Left renal cortex interstitium (tissue), 4 donors: ENCODE measurements at places on chromosomes 16 and 17.

GRCh38 chr17:79201536-79202227 is 127.1 kb downstream of the ENGASE start:
- DNase-seq, result no peak

DNA sequence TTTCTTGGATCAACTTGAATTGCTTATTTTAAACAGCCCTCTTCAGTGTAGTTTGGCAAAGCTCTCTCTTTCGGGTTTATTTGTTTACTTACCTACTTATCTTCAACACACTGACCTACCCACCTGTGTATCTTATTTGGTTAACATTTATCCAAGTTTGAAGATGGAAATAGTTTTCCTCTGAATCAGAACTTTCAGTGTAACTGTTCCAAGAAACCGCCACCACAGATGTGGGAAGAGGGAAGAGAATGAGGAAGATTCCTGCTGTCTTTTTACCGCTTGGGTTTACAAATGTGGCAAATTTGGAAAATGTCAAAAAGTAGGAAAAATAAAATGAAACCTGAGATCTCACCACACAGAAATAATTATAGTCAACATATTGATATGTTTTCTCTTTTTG is 115.8 kb downstream of the MSI2 start:
- DNase-seq, result no peak

DNA sequence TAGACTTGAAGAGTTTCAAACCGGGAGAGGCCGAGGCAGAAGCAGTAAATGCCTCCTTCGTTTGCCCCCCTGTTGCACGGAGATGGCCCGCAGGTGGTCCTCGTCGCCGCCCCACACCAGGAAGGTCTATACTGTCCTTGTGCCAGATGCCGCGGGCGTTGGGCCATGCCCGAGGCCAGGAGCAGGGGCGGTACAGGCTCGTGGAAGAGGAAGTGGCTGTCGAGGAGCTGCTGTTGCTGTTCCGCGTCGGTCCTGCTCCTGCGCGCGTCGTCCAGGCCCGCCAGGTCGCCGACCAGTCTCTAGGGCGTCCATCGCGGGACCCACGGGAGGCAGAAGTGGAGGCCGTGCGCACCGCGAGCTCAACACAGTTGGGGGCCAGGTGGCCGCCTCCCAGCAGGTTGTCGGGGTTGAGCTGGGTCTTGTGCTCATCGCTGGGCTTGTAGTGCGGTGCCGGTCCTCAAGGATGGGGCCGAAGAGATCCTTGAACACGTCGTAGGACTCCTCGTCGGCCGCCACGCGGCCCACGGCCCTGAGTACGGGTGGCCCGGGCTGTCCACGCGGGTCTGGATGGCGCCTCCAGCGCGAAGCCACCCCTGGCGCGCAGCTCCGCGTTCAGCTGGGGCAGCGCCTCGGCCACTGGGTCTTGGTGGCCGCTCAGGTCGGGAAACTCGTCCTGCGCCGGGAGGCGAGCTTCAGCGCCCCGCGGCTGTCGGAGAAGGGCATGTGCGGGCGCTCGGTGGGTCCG is 13.1 kb upstream of the C16orf87 start:
- DNase-seq, result no peak

GRCh38 chr16:2026461-2027023 is at the start of gene NHERF2:
Gene NHERF2 (plus strand): TSS chr16:2026902. CDS start chr16:2027006, 104 bp downstream.
- DNase-seq, result no peak

DNA sequence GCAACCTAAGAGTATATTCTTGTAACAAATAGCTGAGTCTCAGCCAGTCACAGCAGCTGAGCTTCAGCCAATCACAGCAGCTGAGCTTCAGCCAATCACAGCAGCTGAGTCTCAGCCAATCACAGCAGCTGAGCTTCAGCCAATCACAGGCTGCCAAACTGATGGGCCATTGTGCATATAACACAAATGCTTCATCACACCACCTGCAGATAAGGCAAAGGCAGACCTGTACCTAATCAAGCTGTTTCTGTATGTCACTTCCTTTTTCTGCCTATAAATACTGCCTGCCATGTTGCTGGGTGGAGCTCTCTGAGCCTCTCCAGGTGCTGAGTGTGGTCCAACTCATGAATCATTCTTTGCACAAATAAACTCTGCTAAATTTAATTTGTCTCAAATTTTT is 19.9 kb downstream of the MYH13 start:
- no peak for DNase-seq

GRCh38 chr16:71205482-71206131 is 24.9 kb downstream of the HYDIN start:
- no peak for DNase-seq

- no peak for DNase-seq
These were observed 15.7 kb upstream of the XYLT2 start for GRCh38 chr17:50330151-50330775.

GRCh38 chr17:27282054-27282551 is 11.8 kb upstream of the WSB1 start:
- DNase-seq, result no peak

GRCh38 chr16:86897486-86897885 is 319.1 kb downstream of the FOXL1 start:
- DNase-seq, result no peak

GRCh38 chr16:9099131-9099625 is 7.7 kb downstream of the HAPSTR1 start:
- no peak for DNase-seq

DNA sequence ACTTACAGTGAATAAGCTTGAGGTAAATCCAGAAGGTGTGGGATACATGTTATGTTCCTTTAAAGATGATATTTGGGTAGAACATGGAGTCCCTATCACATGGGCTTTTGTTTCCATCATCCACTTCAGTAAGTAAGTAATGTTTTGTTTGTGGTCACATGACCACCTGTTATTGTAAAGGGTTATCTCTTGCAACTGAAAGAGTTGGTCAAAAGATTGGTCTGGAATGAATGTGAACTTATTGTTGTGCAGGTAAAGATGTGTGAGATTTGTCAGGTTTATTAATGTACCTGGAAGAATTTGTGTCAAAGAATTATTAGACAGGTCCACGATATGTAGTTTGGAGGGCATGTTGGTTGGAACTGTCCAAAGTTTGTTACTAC is 1.6 kb downstream of the OMG start:
- no peak for DNase-seq

DNA sequence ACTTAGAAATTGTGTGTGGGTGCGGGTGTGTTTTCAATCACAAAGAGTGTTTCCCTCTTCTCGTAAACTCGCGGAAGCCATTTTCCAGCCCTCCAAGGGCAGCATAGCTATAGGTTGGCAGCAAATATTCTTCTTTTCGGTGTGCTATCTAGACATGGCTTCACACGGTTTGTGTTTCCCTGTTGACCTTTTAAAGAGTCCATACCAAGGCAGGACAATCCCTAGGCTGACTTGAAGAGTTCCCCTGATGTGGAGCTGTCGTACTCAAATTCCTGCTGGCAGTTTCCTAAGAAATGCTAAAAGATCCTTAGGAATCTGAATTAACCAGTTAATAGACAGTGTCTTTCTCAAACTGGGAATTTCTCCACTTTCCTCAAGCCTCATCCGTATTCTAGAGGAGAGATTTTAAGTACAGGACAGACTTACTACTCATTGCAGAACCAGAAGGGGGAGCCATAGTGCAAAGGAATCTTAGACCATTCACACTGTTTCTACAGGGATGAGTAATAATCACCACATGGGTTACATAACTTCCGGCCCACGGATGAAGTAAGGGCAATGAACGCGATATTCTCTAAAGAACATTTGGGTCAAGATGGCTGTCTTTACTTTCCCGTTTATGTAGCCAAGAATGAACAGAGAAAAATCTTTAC is 288.6 kb upstream of the ELAC2 start:
- no peak for DNase-seq

DNA sequence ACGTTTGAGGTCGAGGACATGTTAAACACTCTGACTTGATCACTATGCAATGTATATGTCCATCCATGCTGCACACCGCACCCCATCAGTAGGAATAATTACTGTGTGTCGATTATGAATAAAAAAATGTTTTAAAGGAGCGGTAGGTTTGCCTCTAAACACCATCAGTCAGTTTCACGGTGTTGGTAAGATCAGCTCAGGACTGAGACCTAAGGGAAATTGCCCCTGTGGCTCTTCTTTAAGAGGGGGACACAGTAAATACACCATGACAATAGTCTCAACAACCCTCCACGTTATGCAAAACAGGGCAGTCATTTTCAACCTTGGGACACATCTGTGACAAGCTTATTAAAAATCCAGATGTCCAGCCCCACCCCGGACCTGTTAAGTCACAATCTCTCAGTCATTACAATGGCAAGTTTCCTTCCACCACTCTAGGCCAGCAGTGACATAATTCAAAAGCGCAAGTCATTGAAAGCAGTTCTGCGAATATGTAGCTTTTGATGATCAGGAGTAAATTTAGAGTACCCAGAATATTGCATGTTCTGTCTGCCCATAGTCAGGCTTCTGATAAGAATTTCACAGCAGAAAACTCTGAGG is 1.2 kb downstream of the ATMIN start:
- no peak for DNase-seq

- no peak for DNase-seq
These were observed 28.2 kb downstream of the CRAMP1 start for GRCh38 chr16:1640261-1640941.

DNA sequence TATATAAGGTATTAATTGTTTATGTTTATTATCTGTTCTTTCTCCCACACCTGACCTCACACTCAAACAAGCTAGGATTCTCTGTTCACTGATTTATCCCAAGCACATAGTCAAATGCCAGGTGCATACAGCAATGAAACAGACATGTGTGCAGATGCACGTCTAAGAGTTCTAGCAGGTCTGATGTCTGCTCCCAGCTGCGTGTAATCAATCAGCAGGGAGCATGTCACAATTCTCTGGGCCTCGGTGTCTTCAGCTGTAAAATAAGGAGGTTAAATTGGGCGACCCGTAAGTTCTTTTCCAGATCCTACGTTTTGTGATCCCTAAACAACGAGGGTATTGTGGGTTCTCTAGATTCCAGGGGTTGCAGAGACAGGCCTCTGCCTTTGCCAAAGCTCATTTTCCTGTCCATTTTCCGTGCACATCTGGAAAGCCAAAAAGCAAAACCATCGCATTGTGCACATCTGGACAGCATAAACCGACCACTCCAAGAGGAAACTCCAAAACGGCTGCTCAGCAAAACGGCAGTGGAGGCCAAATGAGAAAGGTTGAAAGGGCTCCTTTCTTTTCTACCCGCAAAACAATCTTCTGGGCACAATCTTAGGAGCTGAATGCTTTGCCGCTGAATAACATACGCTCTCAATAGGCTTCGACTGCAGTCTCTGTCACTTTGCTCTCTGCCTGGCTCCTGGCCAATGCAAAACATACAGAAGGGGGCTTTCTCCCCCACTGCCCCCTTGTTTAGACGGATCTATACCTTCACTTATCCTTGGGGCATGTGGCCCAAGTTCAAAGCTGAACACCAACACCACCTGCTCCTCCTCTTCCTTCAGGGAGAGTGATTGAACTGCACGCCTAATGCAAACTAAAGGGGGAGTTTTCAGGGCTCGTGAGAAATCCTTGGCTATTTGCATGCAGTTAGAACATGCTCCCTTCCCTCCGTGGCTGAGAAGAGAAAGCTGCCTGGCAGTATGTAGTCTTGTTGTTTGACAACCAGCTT is 426.3 kb downstream of the SLC39A11 start:
- DNase-seq, result no peak

- no peak for DNase-seq
These were observed 862 bp downstream of the CLEC16A start for GRCh38 chr16:10945065-10945787.

DNA sequence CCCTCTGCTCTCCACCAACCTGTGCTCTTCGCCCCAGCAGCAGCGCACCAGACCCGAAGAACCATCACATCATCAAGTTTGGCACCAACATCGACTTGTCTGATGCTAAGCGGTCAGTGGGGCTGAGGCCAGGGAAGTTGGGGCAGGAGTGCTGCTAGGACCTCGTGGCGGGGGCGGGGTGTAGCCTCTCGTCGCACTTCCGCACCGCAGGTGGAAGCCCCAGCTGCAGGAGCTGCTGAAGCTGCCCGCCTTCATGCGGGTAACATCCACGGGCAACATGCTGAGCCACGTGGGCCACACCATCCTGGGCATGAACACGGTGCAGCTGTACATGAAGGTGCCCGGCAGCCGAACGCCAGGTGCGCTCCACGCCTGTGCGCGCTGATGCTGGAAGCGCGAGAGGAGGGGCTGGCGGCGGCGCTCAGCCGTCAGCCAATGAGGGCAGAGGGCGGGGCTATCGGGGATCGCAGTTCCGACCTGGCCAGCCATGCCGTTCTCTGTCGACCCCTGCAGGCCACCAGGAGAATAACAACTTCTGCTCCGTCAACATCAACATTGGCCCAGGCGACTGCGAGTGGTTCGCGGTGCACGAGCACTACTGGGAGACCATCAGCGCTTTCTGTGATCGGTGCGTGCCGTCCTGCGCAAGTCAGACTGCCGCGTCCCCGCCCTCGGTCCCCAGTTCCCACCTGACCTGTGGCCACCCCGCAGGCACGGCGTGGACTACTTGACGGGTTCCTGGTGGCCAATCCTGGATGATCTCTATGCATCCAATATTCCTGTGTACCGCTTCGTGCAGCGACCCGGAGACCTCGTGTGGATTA is 3.2 kb upstream of the TMEM88 start:
- DNase-seq, result peak; percentile 41

DNA sequence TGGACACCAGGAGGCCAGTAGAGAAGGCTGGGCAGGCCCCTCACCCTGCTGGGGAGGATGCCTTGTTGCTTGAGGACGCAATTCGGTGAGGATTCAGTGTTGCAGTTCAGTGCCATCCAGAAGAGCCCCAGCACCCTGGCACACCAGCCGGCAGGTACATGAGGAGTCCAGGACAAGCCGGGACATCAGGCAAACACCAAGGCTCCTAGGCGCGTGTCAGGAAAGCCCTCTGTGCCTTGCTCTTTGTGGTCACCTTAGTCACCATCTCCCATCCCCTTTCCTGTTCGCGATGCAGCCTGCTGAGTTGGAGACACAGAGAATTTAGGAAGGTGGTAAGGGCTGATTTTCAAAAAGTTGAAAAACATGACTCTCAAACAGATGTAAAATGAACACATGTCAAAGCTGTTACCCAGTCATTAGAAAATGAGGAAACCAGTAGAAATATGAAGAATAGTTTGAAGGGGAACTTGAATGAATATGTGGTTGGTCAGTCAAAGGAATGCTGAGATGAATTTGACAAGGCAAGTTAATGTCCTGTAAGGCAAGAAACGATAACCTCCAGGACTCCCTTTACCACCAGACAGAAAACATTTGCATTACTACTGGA is 2.3 kb upstream of the NCBP3 start:
- DNase-seq, result no peak

GRCh38 chr17:7932949-7933348 is 943 bp downstream of the CNTROB start:
- DNase-seq, result no peak

GRCh38 chr16:87050142-87050541 is 267.1 kb downstream of the C16orf95 start:
- no peak for DNase-seq

DNA sequence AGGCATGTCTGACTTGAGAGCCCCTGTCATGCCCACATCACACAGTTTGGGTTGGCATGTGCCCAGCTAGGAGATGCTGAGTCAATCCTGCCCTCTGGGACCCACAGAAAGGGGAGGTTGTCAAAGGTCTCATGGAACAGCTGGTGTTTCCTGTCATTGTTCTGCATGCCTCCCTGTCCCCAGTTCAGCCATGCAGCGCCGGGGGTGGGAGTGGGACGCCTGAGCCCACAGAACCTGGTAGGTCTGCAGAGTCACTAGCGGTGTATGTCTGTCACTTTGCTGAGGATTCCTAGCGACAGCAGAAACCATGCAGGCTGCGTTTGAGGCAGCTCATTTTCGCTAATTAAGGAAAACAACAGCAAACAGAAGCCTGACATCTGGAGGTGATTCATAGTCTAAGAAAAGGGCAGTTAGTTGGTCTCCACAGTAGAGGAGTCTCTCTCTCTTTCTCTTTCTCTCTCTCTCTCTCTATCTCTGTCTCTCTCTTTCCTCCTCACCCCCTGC is 19.6 kb upstream of the CCL1 start:
- no peak for DNase-seq
